Type B pancreatic cell (in vitro differentiated cells): ENCODE measurements at places on chromosomes 4 and X. TPM values are rescaled to one million over a fixed set of nuclear protein-coding genes. Genes with fewer than 3 reads are reported as not detected.

The REELD1 gene
- 0.12 and 0.14 TPM in 2 replicates for total RNA-seq

The CXCL3 gene
- total RNA-seq, result 5.2 and 5.9 TPM in 2 replicates

The ADH7 gene
- 0.17 and 0.83 TPM in 2 replicates for total RNA-seq

The SSX4B gene
- not detected in 2 replicates for total RNA-seq

The USP53 gene
- total RNA-seq, result 16.4 and 29.0 TPM in 2 replicates

The PDCL2 gene
- total RNA-seq, result not detected in 2 replicates

The SSR4 gene
- 271 and 390 TPM in 2 replicates for total RNA-seq

The GSX2 gene
- 5.6 TPM in 1 of 2 replicates, not detected in the other for total RNA-seq

The CPEB2 gene
- total RNA-seq, result 12.5 and 32.0 TPM in 2 replicates

The AR gene
- 0.57 and 1.5 TPM in 2 replicates for total RNA-seq

The ATP6AP2 gene
- 98.0 and 160 TPM in 2 replicates for total RNA-seq

The UGT2A3 gene
- 2.5 and 3.5 TPM in 2 replicates for total RNA-seq

The MAP7D2 gene
- total RNA-seq, result 2.0 and 2.8 TPM in 2 replicates

The FRMD7 gene
- 0.14 TPM in 1 of 2 replicates, not detected in the other for total RNA-seq

The GPR50 gene
- 2.1 and 3.5 TPM in 2 replicates for total RNA-seq

- no peak for DNase-seq
- no peaks in the 10 kb centered on the region for H3K4me1 ChIP-seq
- no peak overlapping the region for H3K4me3 ChIP-seq
- H3K27me3 ChIP-seq, result no peaks in the 10 kb centered on the region
Observed at GRCh38 chr4:56575820-56576429, 70.3 kb downstream of the ARL9 start.

GRCh38 chr4:56438766-56439165 is 2.7 kb downstream of the PAICS start:
- DNase-seq, result no peak
- peaks cover 10% of the 10 kb centered on the region for H3K36me3 ChIP-seq
- H3K4me3 ChIP-seq, result peak overlapping the region; percentile 63
- H3K4me1 ChIP-seq, result peaks cover 16% of the 10 kb centered on the region
- H3K27ac ChIP-seq, result no peak overlapping the region

- H3K4me1 ChIP-seq, result peaks cover 53% of the 10 kb centered on the region
- peak overlapping the region; percentile 57 for H3K4me3 ChIP-seq
Observed at GRCh38 chrX:40090050-40090804, 7.5 kb downstream of the BCOR start.

DNA sequence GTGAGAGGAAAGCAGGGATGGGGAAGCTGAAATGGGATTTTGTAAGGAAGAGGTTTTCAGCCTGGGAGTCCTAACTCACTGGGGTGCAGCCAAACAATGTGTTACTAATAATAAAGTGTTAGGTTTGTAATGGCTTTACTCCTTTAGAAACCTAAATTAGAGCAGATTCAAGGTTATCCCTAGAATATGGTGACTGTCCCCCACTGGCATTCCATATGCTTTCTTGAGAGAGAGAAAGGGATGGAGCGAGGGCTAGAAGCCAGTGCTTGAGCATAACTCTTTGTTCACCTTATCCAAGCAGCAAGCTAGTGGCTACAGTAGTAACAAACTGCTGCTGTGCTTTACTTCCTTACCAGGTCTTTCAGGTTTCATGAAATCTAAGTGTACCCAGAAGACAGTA is 249.1 kb upstream of the PGRMC2 start:
- no peaks in the 10 kb centered on the region for H3K27me3 ChIP-seq
- no peak overlapping the region for H3K4me3 ChIP-seq
- peaks cover 7% of the 10 kb centered on the region for H3K4me1 ChIP-seq
- H3K27ac ChIP-seq, result no peak overlapping the region
- H3K36me3 ChIP-seq, result no peaks in the 10 kb centered on the region

- H3K4me1 ChIP-seq, result peaks cover 17% of the 10 kb centered on the region
- no peak for DNase-seq
- H3K4me3 ChIP-seq, result peak overlapping the region; percentile 41
- H3K36me3 ChIP-seq, result peaks cover 17% of the 10 kb centered on the region
- peak overlapping the region; percentile 16 for H3K27ac ChIP-seq
Observed at GRCh38 chr4:113756005-113756410, 5.5 kb downstream of the CAMK2D start.

DNA sequence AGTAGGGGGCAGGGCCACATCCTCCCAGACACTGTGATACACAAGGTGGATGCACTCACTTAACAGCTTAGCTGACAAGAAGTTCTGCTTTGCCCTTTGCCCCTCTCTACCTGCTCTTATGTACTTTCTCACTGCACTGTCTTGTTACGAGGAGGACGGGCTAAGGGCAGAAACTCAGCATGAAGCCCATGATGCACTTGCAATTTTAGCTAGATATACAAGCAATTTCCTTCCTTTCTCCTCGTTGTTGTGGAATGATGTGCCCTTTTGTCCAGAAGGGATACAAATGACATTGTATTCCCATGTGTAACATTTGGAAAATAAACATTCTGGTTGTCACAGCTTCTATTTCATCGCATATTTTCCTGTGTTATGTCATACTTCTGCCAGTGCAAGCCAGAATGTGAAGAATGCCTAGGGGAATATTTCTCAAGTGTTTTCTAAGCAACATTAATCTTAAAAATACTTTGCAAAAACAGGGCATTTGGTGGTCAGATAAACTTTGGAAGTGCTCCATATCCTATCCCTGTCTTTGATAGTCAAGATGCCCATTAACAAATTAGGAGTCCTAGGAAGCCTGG is 47.2 kb downstream of the MAOA start:
- H3K4me3 ChIP-seq, result peak overlapping the region; percentile 29
- H3K27ac ChIP-seq, result peak overlapping the region; percentile 52
- no peaks in the 10 kb centered on the region for H3K36me3 ChIP-seq
- H3K4me1 ChIP-seq, result peaks cover 6% of the 10 kb centered on the region
- no peaks in the 10 kb centered on the region for H3K27me3 ChIP-seq
- no peak for DNase-seq

- DNase-seq, result no peak
- peaks cover 4% of the 10 kb centered on the region for H3K4me1 ChIP-seq
- H3K27ac ChIP-seq, result no peak overlapping the region
- H3K4me3 ChIP-seq, result no peak overlapping the region
Observed at GRCh38 chr4:26884486-26884988, 23.9 kb downstream of the STIM2 start.

DNA sequence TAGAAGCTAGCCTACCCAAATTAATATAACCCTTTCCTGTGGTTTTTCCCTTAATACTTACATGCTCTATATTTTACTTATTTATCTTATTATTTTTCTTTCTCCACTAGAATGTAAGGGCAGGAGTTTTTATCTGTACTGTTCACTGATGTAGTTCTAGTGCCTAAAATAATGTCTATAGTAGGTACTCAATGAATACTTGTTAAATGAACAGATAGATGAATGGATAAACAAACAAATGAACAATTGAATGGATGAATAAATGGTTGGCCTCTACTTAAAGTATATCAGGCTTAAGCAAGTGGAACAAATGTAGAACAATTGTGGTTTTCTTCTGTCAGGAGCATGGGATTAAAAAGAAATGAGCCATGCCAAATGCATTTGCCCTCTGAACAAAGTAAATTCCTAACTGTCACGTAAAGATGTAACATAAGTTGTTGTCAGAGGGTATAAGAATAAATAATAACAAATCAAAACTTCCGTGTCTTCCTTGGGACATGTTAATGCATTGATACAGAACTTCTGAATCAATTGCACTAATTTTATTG is 54.1 kb downstream of the SYTL5 start:
- no peaks in the 10 kb centered on the region for H3K36me3 ChIP-seq
- no peak overlapping the region for H3K27ac ChIP-seq
- no peak for DNase-seq

- H3K4me3 ChIP-seq, result peak overlapping the region; percentile 86
- no peaks in the 10 kb centered on the region for H3K4me1 ChIP-seq
- no peak for DNase-seq
- H3K36me3 ChIP-seq, result no peaks in the 10 kb centered on the region
- no peak overlapping the region for H3K27ac ChIP-seq
- H3K27me3 ChIP-seq, result peaks cover 87% of the 10 kb centered on the region
Observed at GRCh38 chr4:42151568-42152506, 618 bp downstream of the BEND4 start.

DNA sequence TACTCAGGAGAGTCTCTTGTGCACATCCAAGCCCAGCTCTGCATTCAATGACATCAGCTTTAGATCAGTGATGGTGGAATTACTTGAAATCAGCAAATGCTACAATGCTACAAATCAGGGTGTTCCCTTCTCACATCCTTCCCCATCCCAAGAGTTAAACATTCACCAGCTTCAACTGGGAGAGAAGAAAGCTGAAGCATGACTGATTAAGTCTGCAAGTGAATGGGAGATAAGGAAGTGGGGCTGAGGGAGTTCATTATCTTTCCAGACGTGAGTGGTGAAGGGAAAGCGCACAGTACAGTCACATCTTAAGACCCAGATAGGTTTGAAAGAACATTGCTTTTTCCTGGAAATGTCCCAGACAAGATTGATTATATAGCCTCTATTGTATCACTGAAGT is 26.2 kb upstream of the MAP9 start:
- peaks cover 12% of the 10 kb centered on the region for H3K4me1 ChIP-seq
- H3K27me3 ChIP-seq, result no peaks in the 10 kb centered on the region
- H3K27ac ChIP-seq, result no peak overlapping the region
- H3K4me3 ChIP-seq, result no peak overlapping the region
- no peaks in the 10 kb centered on the region for H3K36me3 ChIP-seq

- DNase-seq, result no peak
- H3K27me3 ChIP-seq, result no peaks in the 10 kb centered on the region
- H3K27ac ChIP-seq, result peak overlapping the region; percentile 71
- H3K4me3 ChIP-seq, result no peak overlapping the region
- H3K4me1 ChIP-seq, result peaks cover 10% of the 10 kb centered on the region
- no peaks in the 10 kb centered on the region for H3K36me3 ChIP-seq
Observed at GRCh38 chr4:98969878-98970785, 25.4 kb upstream of the METAP1 start.

GRCh38 chr4:76897536-76898384 is at the start of gene SOWAHB:
Gene SOWAHB, minus strand, starts transcription at chr4:76898144. Its CDS starts 295 bp downstream, at chr4:76897849.
- no peak for DNase-seq
- H3K27me3 ChIP-seq, result peaks cover 47% of the 10 kb centered on the region
- no peaks in the 10 kb centered on the region for H3K36me3 ChIP-seq
- peak within 1 kb of the TSS; percentile 9 for H3K27ac ChIP-seq
- H3K4me3 ChIP-seq, result peak within 1 kb of the TSS; percentile 81

DNA sequence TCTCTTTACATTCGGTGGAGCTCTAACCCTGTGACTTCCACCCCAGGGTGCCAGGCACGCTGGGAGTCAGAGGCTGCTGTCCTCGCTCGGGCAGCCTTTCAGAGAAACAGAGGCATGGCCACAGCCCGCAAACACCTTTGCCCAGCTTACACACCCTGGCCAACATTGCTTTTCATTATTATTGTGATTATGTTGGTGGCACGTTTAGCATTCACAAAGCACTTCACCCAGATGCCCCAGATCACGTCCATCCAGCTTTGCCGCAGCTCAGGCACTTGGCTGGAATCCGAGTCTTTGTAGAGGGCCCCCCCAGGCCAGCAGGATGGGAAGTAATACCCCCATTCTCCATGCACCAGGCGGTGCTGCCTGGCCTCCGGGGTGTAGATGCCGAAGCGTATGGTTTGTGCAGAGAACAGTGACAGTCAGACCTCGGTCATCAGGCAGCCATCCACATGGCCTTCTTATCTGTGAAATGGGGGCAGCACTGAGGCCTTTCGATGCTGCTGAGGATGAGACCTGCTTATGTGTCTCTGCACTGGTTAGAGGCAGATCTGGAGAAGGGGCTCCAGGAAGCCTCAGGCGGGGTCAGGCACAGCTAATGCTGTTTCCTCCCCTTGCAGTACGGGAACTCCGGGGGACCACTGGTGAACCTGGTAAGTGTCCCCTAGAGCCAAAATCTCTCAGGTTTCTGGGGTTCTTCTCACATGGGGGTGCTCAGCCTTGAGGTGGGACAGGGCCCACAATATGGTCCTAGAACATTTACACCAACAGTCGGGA is 22.3 kb downstream of the HTRA3 start:
- H3K4me1 ChIP-seq, result no peaks in the 10 kb centered on the region
- H3K27ac ChIP-seq, result no peak overlapping the region
- H3K27me3 ChIP-seq, result no peaks in the 10 kb centered on the region
- no peaks in the 10 kb centered on the region for H3K36me3 ChIP-seq
- DNase-seq, result no peak

GRCh38 chrX:35507701-35508100 is 290.4 kb upstream of the MAGEB16 start:
- no peaks in the 10 kb centered on the region for H3K36me3 ChIP-seq
- H3K27ac ChIP-seq, result no peak overlapping the region
- no peak for DNase-seq
- H3K4me1 ChIP-seq, result no peaks in the 10 kb centered on the region

DNA sequence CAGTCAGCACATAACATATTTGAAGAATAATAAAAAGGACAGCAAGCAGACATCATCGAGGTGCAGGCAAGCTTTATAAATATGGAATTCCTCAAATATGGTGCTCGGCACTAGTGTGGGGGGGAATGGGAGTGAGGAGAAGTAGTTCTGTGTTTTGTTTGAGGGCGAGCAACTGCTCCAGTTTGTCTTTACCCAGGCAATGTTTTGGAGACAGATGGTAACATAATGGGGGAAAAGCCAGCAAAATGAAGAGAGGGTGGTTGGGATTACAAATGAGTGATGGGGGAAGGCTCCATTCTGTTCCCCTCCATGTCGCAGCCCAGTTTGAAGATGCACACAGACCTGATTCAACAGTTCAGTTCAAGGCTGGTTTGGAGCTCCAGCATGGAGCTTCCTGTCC is 572.9 kb upstream of the DIPK2B start:
- no peaks in the 10 kb centered on the region for H3K27me3 ChIP-seq
- no peak overlapping the region for H3K4me3 ChIP-seq
- DNase-seq, result no peak
- peaks cover 30% of the 10 kb centered on the region for H3K4me1 ChIP-seq
- peak overlapping the region; percentile 12 for H3K27ac ChIP-seq
- H3K36me3 ChIP-seq, result peaks cover 5% of the 10 kb centered on the region

DNA sequence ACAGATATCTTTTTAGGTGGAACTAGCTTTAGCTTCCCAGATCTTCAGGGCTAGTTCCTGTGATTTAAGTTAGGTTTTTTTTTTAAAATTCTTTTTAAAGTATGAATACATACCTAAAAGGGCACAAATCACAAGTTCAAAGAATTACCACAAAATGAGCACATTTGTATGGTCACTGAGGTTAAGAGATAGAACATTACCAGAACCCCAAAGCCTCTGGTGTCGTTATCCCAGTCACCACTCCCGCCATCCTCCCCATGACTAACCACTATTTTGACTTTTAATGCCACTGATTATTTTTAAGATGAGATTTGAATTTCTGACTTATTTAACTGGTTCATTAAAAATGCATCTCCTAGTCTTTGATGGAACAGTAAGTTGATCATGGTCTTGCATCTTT is 5.4 kb downstream of the PGK1 start:
- no peak for DNase-seq
- peaks cover 26% of the 10 kb centered on the region for H3K4me1 ChIP-seq
- H3K36me3 ChIP-seq, result peaks cover 4% of the 10 kb centered on the region
- H3K27ac ChIP-seq, result no peak overlapping the region
- no peak overlapping the region for H3K4me3 ChIP-seq

DNA sequence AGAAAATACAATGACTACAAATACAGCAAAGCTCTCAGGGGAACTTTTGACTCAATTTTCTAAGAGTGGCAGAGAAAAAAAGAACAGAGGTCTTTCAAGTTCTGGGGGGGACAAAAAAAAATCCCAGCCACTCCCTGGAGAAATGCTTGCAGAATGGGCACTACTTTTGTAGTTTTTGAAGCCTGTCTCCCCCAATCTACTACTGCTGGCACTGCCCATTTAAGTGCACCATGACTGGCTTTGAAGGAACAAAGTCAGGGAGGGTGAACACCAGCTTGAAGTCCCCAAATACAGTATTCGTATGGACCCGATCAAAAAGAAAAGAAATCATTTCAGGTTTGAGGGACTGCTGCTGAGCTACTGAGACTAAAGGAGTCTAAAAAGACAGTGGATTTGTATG is 1824.4 kb downstream of the ARAP2 start:
- no peak overlapping the region for H3K4me3 ChIP-seq
- no peaks in the 10 kb centered on the region for H3K36me3 ChIP-seq
- DNase-seq, result no peak
- no peak overlapping the region for H3K27ac ChIP-seq
- peaks cover 10% of the 10 kb centered on the region for H3K4me1 ChIP-seq
